Fibroblast of mammary gland (primary cell): ENCODE measurements at places on chromosomes 16 and 17.

DNA sequence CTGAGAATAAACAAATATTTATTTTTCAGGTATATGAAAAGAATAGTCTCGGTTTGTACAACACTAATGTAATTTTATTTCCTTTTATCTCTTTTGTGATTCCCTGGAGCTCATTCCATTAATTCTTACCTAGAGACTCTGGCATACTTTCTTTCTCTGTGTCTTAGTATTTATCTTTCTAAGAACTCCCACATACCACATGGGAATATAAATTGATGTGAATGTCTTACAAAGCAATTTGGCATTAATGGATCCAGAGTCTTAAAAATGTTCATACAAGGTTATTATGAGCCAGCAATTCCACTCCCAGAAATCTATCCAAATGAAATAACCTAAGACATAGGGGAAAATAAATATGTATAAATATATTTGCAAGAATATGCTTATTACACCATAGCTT lies 202.7 kb downstream of the CDH11 start:
- no peak for DNase-seq

GRCh38 chr17:39667262-39667944 lies 850 bp upstream of the PNMT start:
- no peak for DNase-seq

- no peak for DNase-seq
Observed at GRCh38 chr16:62700426-62701294, 664.4 kb upstream of the CDH8 start.

GRCh38 chr16:2122429-2122828 lies 13.3 kb downstream of the PKD1 start:
- DNase-seq = no peak

DNA sequence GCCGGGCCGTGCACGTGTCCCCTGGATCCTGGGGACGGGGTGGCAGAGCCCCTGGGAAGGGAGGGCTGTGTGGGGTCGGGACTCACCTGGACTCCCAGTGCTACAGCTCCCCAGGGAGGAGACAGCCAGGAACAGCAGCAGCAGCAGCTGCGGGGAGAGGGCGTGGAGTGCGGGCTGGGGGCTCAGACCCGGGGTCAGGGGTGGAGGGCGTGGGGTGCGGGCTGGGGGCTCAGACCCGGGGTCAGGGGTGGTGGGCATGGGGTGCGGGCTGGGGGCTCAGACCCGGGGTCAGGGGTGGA lies 20.7 kb downstream of the TPSD1 start:
- DNase-seq = no peak

GRCh38 chr17:42639525-42640113 lies 19.5 kb upstream of the TUBG2 start:
- DNase-seq = no peak

DNA sequence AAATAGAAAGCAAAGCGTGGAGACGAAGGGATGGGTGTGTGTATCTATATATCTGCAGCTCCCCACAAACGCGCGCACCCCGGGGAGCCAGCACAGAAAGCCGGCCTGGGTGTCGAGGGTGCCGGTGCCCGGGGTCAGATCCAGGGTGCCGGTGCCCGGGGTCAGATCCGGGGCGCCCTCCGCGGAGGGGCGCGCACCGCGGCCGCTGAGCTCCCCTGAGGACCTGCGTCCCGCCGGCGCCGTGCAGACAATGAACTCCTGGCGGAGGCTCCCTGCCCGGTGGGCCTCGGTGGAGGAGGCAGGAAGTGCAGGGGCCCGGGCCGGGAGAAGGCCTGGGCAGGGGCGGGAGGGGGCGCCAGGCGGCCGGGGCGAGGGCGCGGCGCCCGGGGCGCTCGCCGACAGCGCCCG lies 1.1 kb downstream of the ZNF423 start:
- DNase-seq = no peak

DNA sequence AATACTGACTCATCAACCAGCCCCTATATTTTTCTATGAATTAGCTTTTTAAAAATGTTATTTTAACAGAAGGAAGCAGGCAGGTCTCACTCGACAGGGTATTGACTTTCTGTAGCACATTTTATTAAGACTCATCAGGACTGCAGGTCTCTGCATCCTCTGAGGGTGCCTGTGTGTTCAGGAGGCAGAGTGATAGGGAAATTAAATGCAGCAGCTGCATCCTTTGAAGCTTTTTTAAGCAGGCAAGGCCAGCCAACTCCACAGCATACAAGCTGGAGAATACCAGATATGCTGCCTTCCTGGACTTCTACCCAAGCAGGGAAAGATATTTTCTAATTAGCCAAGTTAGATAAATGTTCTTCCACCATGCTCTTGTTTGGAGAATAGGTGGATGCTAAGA lies 124.9 kb downstream of the WSCD1 start:
- no peak for DNase-seq

DNA sequence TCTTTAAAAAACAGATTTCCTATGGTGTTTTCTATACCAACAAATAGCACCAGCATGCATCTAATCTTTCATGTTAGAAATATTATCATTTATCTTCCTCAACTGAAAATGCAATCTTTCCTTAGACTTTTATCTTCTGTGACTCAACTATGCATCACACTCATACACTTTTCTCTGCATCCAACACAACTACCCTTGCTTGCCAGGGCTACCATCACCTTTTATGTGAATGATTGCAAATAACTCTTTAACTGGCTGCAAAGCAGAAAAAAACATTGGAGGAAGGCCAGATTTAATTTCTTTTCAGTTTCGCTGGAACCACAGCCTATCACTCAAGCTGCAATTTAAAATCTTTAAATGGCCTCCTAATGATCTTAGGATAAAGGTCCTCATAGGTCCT lies 212.9 kb downstream of the CDH8 start:
- DNase-seq = no peak

GRCh38 chr17:5241861-5242671 lies 7.4 kb upstream of the SCIMP start:
- DNase-seq = no peak

DNA sequence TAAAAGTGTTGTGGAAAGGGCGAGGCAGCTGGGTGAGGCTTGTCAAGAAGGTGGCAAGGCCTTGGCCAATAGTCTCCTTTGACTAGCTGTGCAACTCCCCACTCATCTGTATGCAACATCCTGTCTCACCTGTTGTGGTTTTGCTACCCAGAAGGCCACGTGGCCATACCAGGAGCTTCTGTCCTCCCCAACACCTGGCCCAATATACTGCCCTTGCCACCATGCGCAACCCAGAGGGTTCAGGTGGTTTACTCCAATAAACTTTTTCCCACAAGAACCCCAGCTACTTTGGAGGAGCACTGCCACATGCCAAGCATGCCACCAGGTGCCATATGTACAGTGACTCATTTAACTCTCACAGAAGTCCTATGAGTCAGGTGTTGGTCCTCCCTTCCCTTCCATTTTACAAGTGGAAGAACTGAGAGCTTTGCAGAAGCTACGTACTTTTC lies 10.2 kb downstream of the MYO19 start:
- peak; percentile 25 for DNase-seq

- peak; percentile 83 for DNase-seq
Observed at GRCh38 chr16:17773698-17774101, 302.9 kb upstream of the XYLT1 start.

- no peak for DNase-seq
Observed at GRCh38 chr16:47016700-47017133, 43.2 kb upstream of the DNAJA2 start.

- no peak for DNase-seq
Observed at GRCh38 chr16:46748775-46749705, 896 bp upstream of the MYLK3 start.

- DNase-seq = peak; percentile 62
Observed at GRCh38 chr16:80273635-80274538, 266.9 kb upstream of the DYNLRB2 start.
